Hepatocyte (in vitro differentiated cells): ENCODE measurements at places on chromosomes 5 and 9.

DNA sequence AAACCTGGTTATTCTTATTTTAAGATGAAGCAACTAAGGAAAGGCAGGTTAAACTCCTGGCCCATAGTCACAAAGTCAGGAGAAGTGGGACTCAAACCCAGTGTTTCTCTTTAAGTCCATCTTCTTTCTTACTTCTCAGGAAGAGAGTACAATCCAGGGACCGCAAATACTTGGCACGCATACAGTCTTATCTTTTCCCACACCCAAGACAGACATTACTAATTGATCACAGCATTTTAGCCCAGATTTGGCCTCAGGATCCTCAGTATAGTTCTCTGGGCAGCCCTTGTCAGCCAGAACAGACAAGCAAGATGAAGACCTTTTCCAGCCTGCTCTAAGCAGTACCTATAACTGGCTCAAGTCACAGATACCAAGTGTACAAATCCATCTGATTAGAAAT, 125.5 kb upstream of the RAI14 start:
- H3K36me3 ChIP-seq = no peaks in the 10 kb centered on the region
- H3K27ac ChIP-seq = no peak overlapping the region
- no peak for DNase-seq
- no peaks in the 10 kb centered on the region for H3K27me3 ChIP-seq
- H3K4me1 ChIP-seq = peaks cover 21% of the 10 kb centered on the region

GRCh38 chr5:40360685-40361084, 319.0 kb upstream of the PTGER4 start:
- no peak for DNase-seq
- no peak overlapping the region for H3K4me3 ChIP-seq
- H3K27ac ChIP-seq = no peak overlapping the region
- H3K36me3 ChIP-seq = no peaks in the 10 kb centered on the region

- H3K27me3 ChIP-seq = no peaks in the 10 kb centered on the region
- no peaks in the 10 kb centered on the region for H3K36me3 ChIP-seq
- no peak overlapping the region for H3K27ac ChIP-seq
Observed at GRCh38 chr5:83723031-83723430, 2.4 kb upstream of the HAPLN1 start.

GRCh38 chr9:31210978-31211570, 1173.4 kb upstream of the ACO1 start:
- no peaks in the 10 kb centered on the region for H3K36me3 ChIP-seq
- no peak overlapping the region for H3K27ac ChIP-seq
- no peak overlapping the region for H3K4me3 ChIP-seq
- DNase-seq = no peak
- H3K27me3 ChIP-seq = no peaks in the 10 kb centered on the region

DNA sequence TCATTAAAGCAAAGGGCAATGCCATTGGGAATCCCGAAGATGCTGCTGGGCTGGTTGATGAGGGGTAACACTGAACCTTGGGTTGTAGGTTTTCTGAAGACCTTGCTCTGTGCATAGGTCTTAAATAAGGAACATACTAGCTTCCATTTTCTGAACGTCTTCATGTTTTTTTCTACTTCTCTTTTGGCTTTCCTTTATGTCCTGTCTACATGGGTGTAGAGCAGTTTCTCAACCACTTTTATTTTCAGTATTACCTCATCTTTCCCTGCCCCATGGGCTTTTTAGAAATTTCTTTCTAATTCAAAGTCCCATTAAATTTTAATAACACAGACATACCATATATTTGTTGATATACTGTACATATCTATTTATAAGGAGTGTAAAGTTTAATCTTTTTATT, at the start of gene IFNA14:
Gene IFNA14, minus strand, starts transcription at position 95 of the 400 bp plus-strand sequence. Its CDS starts 70 bp downstream, at position 25.
- H3K27me3 ChIP-seq = peaks cover 14% of the 10 kb centered on the region
- H3K36me3 ChIP-seq = no peaks in the 10 kb centered on the region
- no peak for DNase-seq
- H3K4me3 ChIP-seq = no peak within 1 kb of the TSS

- H3K27ac ChIP-seq = no peak overlapping the region
- H3K27me3 ChIP-seq = no peaks in the 10 kb centered on the region
- H3K4me1 ChIP-seq = no peaks in the 10 kb centered on the region
- H3K4me3 ChIP-seq = no peak overlapping the region
- no peaks in the 10 kb centered on the region for H3K36me3 ChIP-seq
Observed at GRCh38 chr9:23447166-23447565, 378.9 kb downstream of the ELAVL2 start.

DNA sequence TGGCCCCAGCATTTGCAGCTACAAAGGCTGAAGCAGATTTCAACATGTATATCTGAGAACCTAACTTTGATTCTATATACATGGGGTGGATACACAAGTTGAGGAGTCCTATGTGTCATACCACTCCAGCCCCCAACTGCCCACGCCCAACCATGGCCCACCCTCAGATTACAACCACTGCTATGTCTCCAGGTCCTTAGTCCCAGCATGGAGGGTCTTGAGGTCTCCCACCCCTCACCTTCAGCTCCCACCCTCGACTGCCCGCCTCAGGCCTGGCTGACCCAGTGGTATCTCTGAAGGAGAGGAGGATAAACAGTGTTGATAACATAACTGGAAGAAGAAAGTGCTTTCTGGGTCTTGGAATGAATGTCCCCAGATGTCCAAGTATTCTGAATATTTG, 8.2 kb downstream of the SOWAHA start:
- DNase-seq = no peak
- H3K36me3 ChIP-seq = no peaks in the 10 kb centered on the region
- H3K4me1 ChIP-seq = peaks cover 11% of the 10 kb centered on the region
- H3K4me3 ChIP-seq = no peak overlapping the region

GRCh38 chr5:1468247-1468612, 23.0 kb upstream of the SLC6A3 start:
- peak; percentile 46 for DNase-seq
- no peaks in the 10 kb centered on the region for H3K36me3 ChIP-seq
- no peaks in the 10 kb centered on the region for H3K27me3 ChIP-seq

DNA sequence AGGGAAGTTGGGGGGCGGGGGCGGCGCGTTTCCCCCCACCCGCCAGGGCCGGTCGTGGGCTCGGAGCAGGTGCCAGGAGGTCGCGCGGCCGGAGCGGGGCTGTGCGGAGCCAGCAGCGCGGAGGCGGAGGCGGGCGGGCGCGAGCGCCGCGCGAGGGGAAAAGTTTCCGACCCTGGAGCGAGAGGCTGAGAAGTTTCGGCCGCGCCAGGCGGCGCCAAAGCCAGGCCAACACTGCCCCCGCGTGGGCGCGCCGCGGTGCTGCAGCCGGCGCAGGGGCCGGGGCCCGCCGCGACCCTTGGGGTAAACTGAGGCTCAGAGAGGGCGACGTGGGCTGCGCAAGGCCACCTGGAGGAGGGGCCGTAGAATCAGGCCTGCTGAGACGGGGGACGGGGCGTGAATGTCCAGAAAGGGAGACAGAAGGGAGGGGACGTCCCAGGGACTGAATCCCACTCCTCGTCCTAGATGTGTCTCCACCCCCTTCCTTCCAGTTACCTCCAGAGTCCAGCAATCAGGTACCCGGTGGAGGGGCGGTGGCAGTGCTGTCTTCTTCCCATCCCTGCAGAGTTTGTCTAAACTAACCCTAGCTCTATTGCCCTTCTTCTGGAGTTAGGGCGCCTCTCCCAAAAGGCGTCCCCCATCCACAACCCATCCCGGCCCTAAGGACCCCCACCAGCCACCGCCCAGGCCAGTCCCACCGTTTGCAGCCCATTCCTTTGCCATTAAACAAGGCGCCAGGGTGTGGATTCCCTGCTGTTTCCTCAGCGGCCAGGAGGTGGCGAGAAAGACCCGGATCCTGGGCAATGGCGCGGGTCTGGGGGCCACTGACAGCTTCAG, 10.2 kb downstream of the C9orf50 start:
- H3K36me3 ChIP-seq = no peaks in the 10 kb centered on the region
- peak; percentile 91 for DNase-seq
- H3K4me3 ChIP-seq = peak overlapping the region; percentile 99

GRCh38 chr9:87556039-87556438, 58.4 kb downstream of the DAPK1 start:
- H3K27me3 ChIP-seq = no peaks in the 10 kb centered on the region
- H3K4me1 ChIP-seq = no peaks in the 10 kb centered on the region
- H3K4me3 ChIP-seq = no peak overlapping the region

GRCh38 chr5:58366461-58366860, 93.4 kb downstream of the PLK2 start:
- no peak for DNase-seq
- H3K4me1 ChIP-seq = no peaks in the 10 kb centered on the region
- no peaks in the 10 kb centered on the region for H3K36me3 ChIP-seq
- no peaks in the 10 kb centered on the region for H3K27me3 ChIP-seq
- H3K4me3 ChIP-seq = no peak overlapping the region

GRCh38 chr9:134994926-134995791, 77.4 kb upstream of the FCN1 start:
- no peak for DNase-seq
- no peaks in the 10 kb centered on the region for H3K36me3 ChIP-seq
- no peaks in the 10 kb centered on the region for H3K27me3 ChIP-seq
- no peak overlapping the region for H3K4me3 ChIP-seq
- H3K4me1 ChIP-seq = no peaks in the 10 kb centered on the region

- H3K4me3 ChIP-seq = no peak overlapping the region
- H3K27me3 ChIP-seq = no peaks in the 10 kb centered on the region
- H3K27ac ChIP-seq = peak overlapping the region; percentile 51
- peaks cover 9% of the 10 kb centered on the region for H3K4me1 ChIP-seq
- no peak for DNase-seq
- no peaks in the 10 kb centered on the region for H3K36me3 ChIP-seq
Observed at GRCh38 chr5:135602882-135603721, 24.3 kb upstream of the CXCL14 start.

- no peaks in the 10 kb centered on the region for H3K36me3 ChIP-seq
- DNase-seq = no peak
- peak overlapping the region; percentile 82 for H3K27ac ChIP-seq
- H3K27me3 ChIP-seq = no peaks in the 10 kb centered on the region
- H3K4me3 ChIP-seq = no peak overlapping the region
Observed at GRCh38 chr5:173826086-173826427, 62.1 kb upstream of the CPEB4 start.

GRCh38 chr9:95197692-95198271, 119.7 kb downstream of the FANCC start:
- H3K4me3 ChIP-seq = no peak overlapping the region
- no peak for DNase-seq
- H3K36me3 ChIP-seq = no peaks in the 10 kb centered on the region
- no peaks in the 10 kb centered on the region for H3K27me3 ChIP-seq
- no peak overlapping the region for H3K27ac ChIP-seq
- H3K4me1 ChIP-seq = peaks cover 9% of the 10 kb centered on the region

DNA sequence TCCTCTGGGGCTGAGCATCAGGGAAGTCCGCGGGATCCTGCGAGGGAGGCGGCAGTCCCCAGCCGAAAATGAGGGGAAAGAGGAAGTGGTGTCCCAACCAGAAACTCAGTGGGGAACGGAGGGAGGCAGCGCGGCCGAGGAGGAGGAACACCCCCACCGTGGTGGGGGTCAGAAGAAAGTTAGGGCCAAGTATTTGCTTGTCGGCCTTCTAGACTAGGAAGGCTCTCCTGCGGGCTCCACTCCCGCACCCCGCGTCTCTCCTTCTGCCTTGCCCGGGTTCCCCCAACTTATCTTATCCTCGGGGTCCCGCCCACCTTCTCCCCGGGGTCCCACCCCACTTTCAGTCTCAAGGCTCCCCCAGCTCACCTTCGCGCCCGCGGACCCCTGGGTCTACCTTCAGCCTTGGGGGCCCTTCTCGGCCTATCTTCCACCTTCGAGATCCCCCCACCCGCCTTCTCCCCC, 557 bp upstream of the PHF2 start:
- peak overlapping the region; percentile 97 for H3K4me3 ChIP-seq
- no peaks in the 10 kb centered on the region for H3K27me3 ChIP-seq
- H3K27ac ChIP-seq = peak overlapping the region; percentile 94
- peak; percentile 64 for DNase-seq
- H3K36me3 ChIP-seq = no peaks in the 10 kb centered on the region

DNA sequence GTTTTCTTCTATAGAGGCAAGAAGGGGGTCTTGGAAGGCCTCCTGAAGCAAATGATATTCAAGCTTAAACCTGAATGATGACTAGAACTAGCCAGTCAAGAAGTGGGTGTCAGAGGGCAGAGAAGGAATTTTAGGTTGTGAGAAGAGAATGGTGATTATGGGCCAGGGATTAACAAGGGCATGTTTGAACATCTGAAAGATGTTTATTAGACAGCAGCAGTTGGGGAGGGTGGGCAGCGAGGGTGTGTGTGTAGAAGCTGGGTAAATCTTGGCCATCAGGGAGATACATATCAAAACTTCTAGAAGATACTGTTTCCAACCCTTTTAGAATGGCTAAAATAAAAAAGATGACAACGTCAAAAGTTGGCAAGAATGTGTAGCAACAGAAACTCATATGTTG, 54.5 kb downstream of the MAN2A1 start:
- no peaks in the 10 kb centered on the region for H3K36me3 ChIP-seq
- peak overlapping the region; percentile 80 for H3K27ac ChIP-seq
- peaks cover 18% of the 10 kb centered on the region for H3K4me1 ChIP-seq
- no peak for DNase-seq

DNA sequence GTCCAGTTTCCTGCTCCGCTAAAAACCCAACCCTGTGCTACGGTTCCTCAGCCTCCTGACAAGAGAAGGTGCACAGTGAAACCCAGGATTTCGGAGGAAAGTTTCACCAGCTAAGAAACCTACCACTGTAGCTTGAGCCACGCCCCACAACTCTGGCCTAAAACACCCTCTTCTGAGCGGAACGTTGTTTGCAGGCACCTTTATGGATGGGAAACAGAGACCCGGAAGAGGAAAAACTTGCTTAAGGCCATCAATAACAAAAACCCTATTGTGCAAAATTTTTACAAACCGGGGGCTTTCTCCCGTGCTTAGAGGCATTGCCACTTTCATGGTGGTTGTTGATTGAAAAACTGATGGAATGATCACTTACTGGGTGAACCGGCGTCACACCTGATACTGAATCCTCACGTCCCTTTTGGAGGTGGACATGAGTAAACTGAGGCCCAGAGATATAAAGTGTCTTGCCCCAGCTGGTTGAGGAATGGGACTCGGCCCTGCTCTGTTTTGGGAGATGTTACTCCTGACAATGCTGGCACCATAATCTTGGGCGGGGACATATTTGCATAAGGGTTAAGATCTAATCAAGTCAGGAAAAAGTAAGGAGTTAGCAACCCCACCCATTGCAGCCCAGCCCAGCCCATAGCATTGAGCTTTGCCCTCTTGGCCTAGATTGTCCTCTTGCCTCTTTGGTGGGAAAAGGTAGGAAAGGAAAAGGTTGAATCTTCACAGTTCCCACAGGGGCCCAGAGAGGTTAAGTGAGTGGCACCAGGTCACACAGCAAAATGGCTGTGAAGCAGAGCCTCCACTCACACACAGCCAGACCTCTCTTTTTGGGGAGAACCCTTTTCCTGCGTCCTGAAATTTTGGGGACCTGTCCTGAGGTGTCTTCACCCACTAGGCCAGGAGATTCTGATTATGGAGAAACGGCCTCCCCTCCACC, 23.2 kb upstream of the PTGS1 start:
- peak; percentile 42 for DNase-seq
- no peak overlapping the region for H3K27ac ChIP-seq
- H3K4me1 ChIP-seq = peaks cover 12% of the 10 kb centered on the region
- H3K4me3 ChIP-seq = peak overlapping the region; percentile 70

GRCh38 chr9:137237759-137238726, 3.0 kb upstream of the TUBB4B start:
- no peak for DNase-seq
- H3K27ac ChIP-seq = no peak overlapping the region
- H3K36me3 ChIP-seq = no peaks in the 10 kb centered on the region
- no peaks in the 10 kb centered on the region for H3K27me3 ChIP-seq
